CD14-positive monocyte (primary cell): ENCODE measurements at places on chromosomes 2 and 18.

GRCh38 chr2:102066554-102066953, 74.8 kb downstream of the IL1R2 start:
- DNase-seq: no peak

- no peak for DNase-seq
These were observed 143.4 kb downstream of the NR4A2 start for GRCh38 chr2:156189143-156189542.

GRCh38 chr2:226742347-226742746, 57.3 kb downstream of the IRS1 start:
- DNase-seq: no peak

DNA sequence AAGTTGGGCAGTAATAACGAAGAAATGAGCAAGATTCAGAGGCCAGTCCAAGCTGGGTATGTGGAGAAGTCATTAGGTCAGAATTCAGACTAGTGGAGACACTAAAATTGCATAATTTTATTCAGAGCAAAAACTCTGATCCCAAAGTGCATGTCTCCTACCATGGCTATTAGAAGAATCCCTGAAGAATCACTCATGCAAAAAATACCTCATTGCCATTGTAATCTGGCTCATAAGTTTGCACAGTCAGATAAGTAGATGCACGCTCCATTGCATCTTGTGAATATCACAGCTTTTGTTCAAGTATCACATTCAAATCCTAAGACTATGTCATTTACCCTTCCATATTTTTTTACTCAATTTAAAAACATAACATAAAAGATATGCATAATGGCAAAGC, 692.2 kb upstream of the KLHL29 start:
- DNase-seq: no peak

GRCh38 chr2:74119912-74120825, 27.5 kb downstream of the BOLA3 start:
- peak; percentile 73 for DNase-seq

DNA sequence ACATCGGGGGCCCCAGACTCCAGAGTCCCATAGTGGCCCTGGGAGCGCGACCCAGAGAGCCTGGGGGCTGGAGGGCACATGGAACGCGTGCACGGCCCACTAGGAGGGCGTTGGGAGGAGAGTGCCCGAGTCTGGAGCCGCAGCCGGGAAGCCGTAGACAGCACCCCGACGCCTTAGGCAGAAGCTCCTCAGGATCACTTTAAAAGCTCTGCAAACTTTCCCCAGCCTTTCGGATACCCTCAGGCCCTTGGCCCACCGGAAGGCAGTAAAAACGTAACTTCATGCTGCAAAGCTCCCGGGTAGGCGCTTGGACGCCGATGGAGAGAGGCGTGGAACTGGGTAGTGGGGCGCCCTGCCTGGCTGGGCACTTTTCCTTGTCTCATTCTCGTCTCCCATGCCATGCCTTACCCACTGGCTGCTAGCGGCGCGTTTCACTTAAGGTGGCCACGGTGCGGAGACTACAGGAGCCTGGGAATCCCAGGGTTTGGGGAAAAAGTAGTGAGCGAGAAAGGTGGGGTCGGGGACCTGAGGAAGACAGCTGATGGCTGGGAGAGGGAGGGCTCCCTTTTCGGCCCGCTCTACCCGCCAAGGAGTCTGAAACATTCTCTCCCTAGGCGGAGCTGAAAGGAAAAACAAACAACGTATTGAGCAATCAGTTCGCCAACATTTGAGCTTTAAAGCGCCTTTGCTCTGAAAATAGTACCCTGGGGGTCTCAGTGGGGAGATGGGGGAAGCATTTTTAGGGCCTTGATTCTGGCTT, 141.8 kb downstream of the MEIS1 start:
- DNase-seq: no peak

DNA sequence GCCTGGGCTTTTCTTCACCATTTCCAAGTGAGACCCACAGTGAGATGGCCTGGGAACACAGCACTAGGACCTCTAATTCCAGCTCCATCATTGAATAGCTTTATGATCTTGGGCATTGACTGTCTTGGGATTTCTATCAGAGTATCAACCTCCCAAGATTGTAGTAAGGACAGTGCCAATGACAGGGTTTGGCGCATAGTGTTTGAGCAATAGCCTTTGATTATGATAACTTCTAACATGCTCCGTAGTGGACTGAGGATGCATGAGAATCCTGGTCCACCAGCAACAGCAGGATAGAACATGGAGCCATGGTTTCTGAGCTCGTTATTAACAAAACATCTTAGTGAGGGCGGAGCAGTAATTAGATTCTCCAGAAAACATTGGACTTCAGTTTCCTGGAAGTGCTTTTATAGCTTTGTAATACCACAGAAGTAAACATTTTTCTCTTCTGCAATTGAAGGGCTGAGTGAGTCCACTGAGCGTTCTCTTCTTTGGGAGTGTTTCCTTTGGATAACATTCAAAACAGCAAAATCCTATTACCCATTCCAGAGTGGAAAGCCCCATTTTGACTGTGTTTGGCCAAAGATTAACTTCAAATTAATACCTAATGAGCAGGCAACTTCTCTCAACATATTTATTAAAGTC, 63.7 kb downstream of the IL1R2 start:
- no peak for DNase-seq

GRCh38 chr2:18332477-18332876, 228.0 kb downstream of the RDH14 start:
- DNase-seq: no peak

- DNase-seq: no peak
These were observed at the start of gene IGFBP2 for GRCh38 chr2:216632952-216633615. TSS of gene IGFBP2 (plus strand) at chr2:216633420. CDS start at chr2:216633524, 104 bp downstream.

DNA sequence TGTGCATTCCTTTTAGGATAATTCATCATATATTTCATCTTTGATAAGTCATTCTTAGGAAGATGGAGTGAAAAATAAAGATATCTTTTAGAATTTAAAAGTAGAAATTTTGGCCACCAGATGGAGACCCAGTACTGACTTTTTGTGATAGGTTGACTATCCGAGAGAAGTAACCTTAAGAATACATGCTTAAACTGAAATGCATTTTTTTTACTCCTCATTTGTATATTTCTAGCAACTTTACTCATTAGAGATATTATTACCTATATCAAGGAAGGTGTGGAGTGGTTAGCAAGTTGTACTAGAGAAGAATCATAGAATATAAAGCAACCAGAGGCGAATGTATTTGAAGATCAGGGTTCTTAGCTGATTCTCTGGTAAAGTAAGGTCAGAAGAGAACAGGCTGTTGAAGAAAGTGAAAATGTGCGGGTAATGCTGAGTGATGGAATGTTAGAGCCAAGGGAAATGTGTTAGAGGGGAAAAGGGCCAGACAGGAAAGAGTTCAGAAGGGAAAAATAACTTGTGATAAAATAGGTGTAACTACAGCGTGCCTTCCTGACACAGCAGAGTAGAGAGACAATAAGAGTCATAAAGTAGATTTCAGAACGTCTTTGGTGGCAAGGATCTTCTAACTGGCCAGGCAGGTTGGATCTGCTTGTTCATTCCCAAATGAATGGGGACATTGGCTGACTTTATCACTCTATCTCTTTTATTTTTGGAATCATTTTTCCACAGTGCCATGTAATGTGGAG, 52.3 kb downstream of the TDRD15 start:
- no peak for DNase-seq

DNA sequence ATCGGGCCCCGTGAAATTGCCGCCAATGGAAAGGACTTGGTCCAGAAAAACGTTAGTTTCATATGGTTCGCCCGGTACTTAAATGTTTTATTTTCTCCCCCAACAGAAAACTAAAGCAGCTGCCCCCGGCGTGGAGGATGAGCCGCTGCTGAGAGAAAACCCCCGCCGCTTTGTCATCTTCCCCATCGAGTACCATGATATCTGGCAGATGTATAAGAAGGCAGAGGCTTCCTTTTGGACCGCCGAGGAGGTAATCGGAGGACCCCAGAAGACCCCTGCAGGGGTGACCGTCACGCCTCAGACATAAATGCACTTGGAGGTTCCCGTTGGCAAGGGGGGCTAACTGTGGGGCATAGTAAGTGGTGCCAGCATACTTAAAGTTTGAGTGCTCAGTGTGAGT, 742 bp downstream of the RRM2 start:
- no peak for DNase-seq

- DNase-seq: no peak
These were observed 242.4 kb downstream of the GCA start for GRCh38 chr2:162586311-162586710.

- no peak for DNase-seq
These were observed 143.4 kb downstream of the RPIA start for GRCh38 chr2:88834866-88835265.

- DNase-seq: no peak
These were observed 10.4 kb downstream of the ANKRD44 start for GRCh38 chr2:197300139-197300538.

DNA sequence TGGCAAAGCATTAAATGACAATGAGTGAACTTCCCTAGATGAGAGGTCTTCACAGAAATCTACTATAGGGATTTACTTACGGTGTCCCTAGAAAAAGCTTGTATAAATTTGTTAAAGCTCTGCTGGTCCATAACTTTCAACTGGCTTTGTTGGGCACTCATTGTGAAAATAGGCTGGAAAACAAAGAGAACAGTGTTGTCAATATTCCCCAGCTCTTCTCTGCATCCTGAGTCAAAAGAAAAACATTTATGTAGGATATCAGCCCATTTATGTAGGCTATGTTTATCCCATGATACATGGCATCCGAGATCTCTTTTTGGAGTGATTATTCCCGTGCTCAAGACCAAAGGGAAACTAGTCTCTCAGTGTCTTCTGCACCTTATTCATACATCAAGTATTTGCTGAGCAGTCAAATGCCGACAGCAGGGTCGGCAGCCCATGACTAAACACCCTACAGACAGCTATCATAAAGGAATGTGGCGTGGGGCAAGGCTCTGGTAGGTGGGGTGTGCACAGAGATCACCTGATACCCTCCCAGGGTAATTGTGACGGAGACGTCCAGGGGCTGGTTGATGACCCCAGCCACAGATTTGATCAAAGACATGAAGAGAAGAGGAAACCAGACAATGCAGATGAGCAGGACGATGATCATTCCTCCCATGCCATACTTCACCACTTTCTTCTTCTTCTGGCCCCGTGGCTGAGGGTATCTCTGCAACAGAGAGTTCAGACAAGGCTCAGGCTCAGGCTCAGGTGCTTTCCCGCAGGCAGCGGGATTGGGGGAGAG, 155.9 kb downstream of the NAPG start:
- no peak for DNase-seq

DNA sequence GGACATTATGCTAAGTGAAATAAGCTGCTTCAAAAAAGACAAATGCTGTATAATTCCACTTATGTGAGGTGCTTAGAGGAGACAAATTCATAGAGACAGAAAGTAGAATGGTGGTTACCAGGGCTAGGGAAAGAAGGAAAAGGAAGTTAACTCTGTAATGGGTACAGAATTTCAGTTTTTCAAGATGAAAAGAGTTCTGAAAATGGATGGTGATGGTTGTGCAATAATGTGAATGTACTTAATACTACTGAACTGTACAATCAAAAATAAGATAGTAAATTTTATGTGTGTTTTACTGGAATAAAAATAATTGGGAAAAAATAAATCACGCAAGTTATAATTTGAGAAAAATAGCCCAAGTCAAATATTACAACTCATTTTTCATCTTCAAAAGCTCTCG, 27.5 kb downstream of the ARHGAP25 start:
- DNase-seq: peak; percentile 37

DNA sequence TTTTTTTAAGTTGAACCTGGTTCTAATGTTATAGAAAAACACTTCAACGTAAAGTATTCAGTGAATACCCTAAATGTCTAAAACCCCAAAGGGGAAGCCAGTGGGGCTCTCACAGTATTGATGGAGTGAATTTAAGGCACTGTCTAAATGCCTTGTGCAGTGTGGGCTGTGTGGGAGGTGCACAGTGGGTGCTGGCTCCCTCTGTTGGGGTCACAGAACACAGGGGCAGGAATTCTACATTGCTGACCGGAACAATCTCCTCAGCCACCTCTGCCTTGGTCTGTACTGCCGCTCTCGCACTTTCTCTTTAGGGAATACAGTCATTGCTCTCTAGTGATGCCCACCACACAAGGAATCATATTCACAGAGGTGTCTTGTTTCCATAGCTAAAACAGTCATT, 45.4 kb downstream of the SPRED2 start:
- DNase-seq: no peak

DNA sequence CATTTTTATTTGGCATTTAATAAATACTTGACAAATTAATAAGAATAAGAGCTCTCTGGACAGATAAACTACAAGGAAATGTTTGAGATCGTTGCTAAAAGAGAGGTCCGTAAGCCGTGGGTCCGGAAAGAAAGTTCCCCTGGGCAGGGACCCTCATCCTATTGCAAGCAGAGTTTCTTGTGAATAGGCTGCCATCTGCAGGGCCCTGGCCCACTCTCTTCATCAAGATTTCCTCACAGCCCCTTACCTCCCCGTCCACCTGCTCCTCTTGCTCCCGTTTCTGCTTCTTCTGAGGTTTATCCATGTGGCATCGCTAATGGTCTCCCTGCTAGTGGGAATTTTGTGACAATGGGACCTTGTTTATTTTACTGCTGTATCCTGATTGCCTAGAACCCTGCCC, 30.1 kb upstream of the MC5R start:
- DNase-seq: no peak

GRCh38 chr2:105235388-105236059, 6.0 kb upstream of the GPR45 start:
- DNase-seq: peak; percentile 39

DNA sequence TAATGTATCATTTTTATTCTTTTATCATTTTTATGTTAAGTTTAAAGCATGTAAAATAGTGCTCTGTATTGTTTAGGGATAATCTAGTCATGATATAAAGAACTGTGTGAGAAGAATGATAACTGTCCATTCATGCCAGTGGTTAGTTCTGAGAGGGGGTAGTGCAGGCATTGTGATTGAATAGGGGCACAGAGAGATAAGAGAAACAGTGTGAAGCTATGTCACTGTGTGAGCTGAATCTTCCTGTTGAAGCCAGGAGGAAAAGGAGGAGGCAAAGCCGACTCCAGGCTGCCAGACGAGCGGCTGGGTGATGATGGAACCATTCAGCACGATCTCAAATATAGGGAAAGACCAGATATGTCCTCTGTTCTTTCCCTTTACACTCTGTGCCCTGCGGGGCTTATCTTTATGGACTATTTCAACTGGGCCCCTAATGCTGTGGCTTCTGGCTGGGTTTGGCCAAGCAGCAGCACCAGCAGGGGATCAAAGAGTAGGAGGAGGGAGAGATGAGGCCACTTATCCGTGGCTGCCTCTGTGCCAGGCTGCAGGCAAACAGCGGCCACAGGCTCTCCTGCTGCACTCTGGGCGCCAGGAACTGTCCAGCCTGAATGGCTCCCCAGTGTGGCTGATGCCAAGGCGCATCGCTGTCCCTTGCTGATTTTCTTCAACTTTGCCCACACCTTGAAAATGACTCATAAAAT, 128.0 kb downstream of the SPP2 start:
- DNase-seq: no peak

- no peak for DNase-seq
These were observed 6.5 kb upstream of the NAPG start for GRCh38 chr18:10519366-10519765.

GRCh38 chr2:7007846-7008741, 90.9 kb downstream of the RNF144A start:
- DNase-seq: peak; percentile 79

GRCh38 chr2:27069436-27069835, 2.0 kb downstream of the OST4 start:
- DNase-seq: no peak
